SHP77 (cell line): ENCODE measurements at places on chromosomes 4 and X.
A peak's percentile ranks its signal among the peaks of the same experiment; 100 is the strongest.

GRCh38 chr4:14064984-14065383 lies 437.5 kb upstream of the BOD1L1 start:
- no peak for DNase-seq

GRCh38 chr4:123510221-123510620 lies 113.6 kb downstream of the SPRY1 start:
- no peak for DNase-seq

GRCh38 chrX:109312757-109313156 lies 169.1 kb downstream of the GUCY2F start:
- no peak for DNase-seq

DNA sequence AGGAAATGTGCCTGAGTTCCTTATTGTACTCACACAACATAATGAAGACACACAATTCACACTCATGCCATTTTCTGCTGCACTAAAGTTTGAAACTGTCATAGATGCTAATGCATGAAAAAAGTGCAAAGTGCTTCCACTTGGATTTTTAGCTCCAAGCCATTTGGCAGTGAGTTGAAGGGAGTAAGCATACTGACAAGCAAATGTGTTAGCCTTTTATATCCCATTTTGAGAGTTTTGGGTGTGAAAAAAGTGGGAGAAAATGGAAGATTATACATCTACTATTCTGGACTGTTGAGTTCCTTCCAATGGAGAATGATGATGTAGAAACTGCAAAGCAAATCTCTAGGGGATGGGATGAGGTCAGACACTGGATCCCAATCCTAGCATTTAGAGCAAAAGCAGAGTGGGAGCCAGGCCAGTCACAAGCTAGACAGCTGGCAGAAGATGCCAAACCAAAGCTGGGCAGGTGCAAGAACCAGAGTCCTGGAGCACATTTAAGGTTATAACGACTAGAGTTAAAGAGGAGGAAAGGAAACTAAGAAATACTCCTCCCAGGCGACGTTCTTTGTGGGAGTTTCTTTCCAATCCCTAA lies 216.8 kb downstream of the FBXO8 start:
- no peak for DNase-seq

DNA sequence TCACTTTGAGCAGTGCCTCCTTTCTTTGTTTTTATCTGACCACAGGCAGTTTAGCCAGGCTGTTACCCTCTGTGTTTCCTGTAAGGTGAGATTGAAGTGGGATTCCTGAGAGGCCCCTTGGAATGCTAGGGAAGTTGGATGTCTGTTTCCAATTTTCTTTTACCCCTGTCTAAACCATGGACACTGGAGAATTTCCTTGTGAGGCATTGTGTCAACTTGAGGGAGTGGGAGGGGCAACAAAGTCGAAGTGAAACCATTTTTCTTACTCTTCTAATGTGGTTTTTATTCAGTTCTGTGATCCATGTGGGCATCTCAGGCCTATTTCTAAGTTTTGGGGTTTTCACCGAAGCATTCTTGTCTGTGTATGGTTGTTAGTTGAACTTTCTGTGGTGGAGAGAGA lies 296.1 kb upstream of the UGT8 start:
- no peak for DNase-seq

GRCh38 chr4:74308215-74308614 lies at the start of gene EPGN:
TSS of gene EPGN (plus strand) at chr4:74308470. CDS start at chr4:74308534, 64 bp downstream.
- DNase-seq = no peak

GRCh38 chr4:5524446-5525299 lies 183.7 kb downstream of the EVC2 start:
- peak; percentile 5 for DNase-seq

DNA sequence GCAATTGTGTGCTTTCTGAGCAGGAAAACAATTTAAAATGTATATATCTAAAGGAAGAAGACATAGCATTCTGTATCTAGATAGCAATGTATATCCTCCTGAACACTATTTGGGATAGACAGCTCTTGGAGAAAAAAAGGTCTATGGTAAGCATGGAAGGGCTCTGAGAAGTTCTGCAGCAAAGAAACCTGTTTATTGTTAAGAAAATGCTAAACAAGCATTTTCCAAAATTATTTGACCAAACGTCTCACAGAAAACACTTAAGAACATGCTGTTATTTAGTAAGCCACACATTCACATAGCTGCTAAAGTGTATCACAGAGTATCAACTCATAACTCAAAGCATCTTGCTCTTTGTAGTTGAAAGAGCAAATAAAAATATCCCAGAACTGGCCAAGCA lies 67.9 kb downstream of the SH3RF1 start:
- DNase-seq = no peak

DNA sequence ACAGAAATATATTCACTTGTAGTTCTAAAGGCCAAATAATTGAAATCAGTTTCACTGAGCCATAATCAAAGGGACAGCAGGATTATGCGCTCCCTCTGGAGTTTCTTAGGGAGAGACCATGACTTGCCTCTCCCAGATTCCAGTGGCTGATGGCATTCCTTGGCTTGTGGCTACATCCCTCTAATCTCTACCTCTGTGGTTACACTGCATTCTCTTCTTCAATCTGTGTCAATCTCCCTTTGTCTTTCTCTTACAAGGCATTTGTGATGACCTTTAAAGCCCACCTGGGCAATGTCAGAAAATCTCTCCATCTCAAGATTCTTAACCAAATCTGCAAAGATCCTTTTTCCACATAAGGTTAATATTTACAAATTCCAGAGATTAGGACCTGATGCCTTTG lies 260.2 kb downstream of the UNC5C start:
- DNase-seq = no peak

DNA sequence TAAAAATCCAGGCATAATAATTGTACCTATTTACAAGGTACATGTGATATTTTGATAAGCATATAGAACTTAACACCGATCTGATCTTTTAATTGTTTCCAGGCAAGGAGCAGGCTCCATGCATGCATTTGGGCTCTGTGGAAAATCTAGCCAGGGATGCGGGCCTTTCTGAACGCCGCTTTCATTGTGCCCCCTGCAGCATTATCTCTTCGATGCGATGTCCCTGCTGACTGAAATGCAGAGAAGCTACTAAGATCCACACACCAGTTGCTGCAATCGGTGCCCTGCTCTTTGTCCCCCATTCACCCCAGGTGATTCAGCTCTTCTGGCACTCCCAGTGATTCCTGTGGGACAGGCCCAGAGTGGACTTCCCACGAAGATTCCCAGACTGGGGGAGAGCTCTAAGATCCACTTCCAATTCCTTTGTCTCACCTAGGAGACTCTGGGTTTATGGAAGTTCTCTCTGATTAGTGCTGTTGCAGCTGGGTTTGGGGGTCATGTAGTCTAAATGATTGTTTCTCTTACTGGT lies 254.3 kb upstream of the AGA start:
- DNase-seq = no peak

DNA sequence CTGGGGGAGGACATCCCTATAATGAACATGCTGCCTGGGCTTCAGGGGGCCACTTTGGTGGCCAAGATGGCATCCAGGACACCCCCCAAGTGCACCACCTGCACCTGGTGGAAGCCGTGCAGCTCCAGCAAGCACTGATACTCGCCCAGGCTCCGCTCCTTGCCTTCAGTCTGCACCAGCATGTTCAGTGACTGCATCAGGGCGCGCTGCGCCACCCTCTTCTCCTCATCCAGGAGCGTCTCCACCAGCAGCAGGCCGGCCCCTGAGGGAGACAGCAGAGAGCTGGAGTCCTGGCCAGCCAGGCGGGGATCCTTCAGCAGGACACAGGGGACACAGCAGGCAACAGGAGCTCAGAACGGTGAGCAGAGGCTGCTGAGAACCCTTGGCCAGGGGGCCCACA lies 11.3 kb upstream of the SLC25A6 start:
- no peak for DNase-seq

- DNase-seq = no peak
These were observed 1.9 kb upstream of the PACRGL start for GRCh38 chr4:20698382-20698781.

DNA sequence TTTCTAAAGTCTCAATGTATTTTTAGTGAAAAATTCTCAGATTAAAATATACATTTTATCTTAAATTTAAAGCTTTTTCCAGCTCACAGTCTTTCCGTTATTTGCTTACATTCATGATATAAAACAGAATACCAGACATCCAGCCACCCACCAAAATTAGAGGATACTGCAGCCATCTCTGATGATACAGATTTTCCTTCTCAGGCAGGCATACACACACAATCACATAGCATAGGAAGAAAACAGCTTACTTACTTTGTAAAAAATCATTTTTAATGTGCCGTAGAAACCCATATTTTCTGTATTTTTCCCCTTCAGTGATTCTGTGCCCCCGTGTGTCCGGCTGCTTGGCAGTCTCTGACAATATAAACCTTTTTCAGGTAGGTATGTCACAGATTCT lies 183.7 kb downstream of the FBXW7 start:
- DNase-seq = no peak

DNA sequence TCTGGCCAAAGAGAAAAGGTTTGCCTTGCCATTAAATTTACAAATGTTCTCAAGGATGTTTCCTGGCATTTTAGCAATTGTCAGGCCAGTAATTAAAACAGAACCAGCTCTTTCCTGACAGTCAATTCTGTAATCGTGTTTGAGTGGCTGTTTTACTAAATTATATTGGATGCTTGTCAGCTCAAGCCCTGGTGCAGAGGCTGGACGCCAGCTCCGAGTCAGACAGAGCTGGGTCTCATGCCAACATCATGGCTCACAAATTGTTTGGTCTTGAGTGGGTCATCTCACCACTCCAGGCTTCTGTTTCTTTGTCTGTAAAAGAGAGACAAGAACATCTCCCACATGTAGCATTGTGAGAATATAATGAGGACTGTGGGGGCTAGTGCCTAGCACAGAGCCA lies 190.3 kb upstream of the PSAPL1 start:
- no peak for DNase-seq

DNA sequence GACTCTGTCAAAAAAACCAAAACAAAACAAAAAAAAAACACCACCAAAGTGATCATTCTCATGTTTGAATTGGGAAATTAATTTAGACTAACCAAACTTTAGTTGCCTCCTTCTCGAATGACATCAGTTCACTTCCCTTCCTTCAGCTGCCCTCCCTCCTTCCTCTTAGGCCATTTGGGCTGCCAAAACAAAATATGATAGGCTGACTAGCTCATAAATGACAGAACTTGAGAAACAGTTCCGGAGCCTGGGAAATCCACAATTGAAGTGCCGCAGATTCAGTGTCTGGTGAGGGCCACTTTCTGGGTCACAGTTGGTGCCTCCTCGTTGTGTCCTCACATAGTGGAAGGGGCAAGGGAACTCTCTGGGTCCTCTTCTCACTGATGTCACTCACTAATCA lies 16.1 kb upstream of the WAS start:
- DNase-seq = no peak

DNA sequence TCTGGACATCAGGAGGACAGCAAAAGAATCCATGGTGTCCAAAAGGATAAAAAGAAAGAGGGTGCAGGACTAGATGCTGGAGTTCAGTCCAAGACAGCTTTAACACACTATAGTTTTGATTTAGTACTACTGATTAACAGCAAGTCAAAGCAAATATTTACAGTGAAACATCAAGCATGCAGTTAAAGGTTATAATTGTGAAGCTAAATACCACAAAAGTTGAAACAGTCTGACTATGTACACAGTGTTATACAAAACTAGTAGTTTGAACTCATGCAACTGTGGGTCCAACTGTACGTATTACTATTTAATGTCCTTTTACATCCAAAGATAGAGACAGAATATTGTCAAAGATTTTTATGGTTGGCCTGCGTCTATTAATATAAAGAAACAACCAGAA lies 57.6 kb downstream of the CHIC2 start:
- DNase-seq = peak; percentile 47

DNA sequence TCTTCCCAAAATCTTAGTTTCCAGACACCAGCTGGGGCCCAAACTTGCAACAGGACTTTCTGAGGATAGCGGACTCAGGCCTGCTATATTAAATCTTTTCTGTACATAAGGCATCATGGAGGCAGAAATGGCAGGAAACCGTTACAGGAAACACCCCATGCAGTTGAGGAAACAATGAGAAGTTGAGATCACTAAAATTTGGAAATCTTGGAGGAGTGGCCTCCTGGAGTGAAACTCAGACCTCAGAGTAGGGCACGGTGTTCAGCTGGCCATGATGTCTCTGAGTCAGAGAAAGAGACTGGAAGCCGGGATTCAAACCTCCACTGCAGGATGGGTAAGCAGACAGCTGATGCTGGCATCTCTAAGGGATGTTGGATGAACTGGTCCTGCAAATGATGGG lies 372.6 kb upstream of the CTSO start:
- DNase-seq = no peak

- no peak for DNase-seq
These were observed 33.3 kb downstream of the BANK1 start for GRCh38 chr4:101823864-101824263.

- DNase-seq = no peak
These were observed 182.5 kb downstream of the RASL11B start for GRCh38 chr4:53044651-53044960.

DNA sequence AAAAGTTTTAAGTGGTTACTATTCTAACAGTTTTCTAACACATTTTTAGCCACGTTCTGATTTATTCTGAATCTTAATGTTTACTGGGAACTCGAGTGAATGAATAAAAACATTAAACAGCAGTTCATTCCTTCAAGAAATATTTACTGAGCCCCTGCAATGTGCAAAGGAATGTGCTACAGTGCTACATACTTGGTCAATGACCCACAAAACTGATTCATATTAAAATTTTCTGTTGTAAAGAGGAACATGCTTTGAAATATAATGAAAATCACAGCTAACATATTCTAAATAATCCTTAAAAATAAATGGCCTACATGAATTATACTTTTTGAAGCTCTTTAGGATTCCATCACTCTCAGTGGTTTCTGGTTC lies 78.7 kb downstream of the ARAP2 start:
- DNase-seq = no peak

- DNase-seq = no peak
These were observed 13.0 kb upstream of the RHOXF2 start for GRCh38 chrX:120145295-120145925.

- DNase-seq = no peak
These were observed 25.2 kb downstream of the TAF7L start for GRCh38 chrX:101265869-101266428.

- DNase-seq = peak; percentile 26
These were observed 2.5 kb upstream of the PDGFRA start for GRCh38 chr4:54226404-54227255.

DNA sequence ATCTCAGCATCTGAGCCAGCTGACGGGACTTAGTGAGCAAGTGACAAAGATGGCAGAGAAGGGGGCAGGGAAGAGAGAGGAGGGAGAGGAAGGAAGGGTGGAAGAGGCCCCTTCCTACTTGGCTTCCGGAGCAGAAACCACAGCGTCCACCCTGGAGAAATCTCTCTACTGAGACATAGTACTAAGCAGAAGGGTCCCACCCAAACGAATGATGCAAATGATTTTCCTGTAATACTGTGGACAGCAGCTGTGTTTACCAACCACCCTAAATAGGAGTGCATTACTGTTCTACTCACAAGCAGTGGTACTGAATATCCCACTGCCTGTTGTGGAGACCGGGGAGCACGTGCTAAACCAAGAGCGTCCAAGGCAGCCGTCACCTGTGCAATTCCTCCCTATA lies 29.4 kb downstream of the DTHD1 start:
- no peak for DNase-seq

DNA sequence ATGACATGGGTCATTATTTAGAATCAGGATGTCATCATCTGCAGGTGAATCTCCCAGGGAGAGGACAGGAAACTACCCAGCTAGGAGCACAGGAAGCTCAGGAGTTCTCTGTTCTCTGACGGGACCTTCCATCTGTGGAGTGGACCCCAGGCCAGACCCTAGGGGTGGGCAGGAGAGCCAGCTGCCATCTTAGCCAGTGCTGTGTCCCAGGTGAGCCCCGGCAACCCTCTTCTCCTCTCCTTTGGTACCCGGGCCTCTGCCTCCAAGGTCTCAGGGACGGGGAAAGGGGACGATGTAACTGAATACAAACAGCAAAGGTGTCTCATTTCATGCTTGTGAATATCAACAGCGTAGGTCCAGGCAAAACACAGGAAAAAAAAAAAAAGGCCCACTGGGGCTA lies 48.5 kb downstream of the C4orf50 start:
- DNase-seq = no peak
